Left lung (tissue), 14 donors: ENCODE measurements at places on chromosomes 2 and 18. TPM values are rescaled to one million over a fixed set of nuclear protein-coding genes. Genes with fewer than 3 reads are reported as not detected.

EMILIN1 gene
- total RNA-seq, result 161 TPM

GRCh38 chr2:238160206-238161129 lies 1.7 kb downstream of the ERFE start:
- no peak overlapping the region for H3K27ac ChIP-seq
- no peaks in the 10 kb centered on the region for H3K36me3 ChIP-seq
- no peak for DNase-seq
- no peak overlapping the region for H3K4me3 ChIP-seq
- H3K27me3 ChIP-seq, result peaks cover 32% of the 10 kb centered on the region

- no peak overlapping the region for H3K4me3 ChIP-seq
- no peaks in the 10 kb centered on the region for H3K36me3 ChIP-seq
- no peak for DNase-seq
- H3K27ac ChIP-seq, result no peak overlapping the region
- no peaks in the 10 kb centered on the region for H3K27me3 ChIP-seq
Measured at GRCh38 chr2:160460333-160460731, 33.3 kb downstream of the RBMS1 start.

DNA sequence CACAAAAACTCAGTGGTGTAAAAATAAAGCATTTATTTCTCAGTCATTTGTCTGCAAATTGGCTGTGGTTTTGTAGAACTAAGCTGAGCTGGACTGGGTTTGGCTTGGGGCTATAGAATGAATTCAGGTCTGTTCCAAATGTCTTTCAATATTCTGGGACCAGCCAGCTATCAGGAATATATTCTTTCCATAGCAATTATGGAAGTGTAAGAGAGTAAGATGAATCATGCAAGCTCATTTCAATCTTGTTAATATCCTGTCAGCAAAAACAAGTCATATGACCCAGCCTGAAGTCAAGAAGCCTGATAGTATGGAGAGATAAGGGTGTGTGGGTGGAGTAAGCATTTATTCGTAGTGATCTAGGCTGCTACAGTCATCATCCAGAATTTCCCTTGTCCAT lies 481.0 kb upstream of the CDH2 start:
- DNase-seq, result no peak
- no peak overlapping the region for H3K27ac ChIP-seq
- H3K36me3 ChIP-seq, result no peaks in the 10 kb centered on the region
- no peaks in the 10 kb centered on the region for H3K4me1 ChIP-seq
- no peak overlapping the region for H3K4me3 ChIP-seq

- no peaks in the 10 kb centered on the region for H3K36me3 ChIP-seq
- no peak overlapping the region for H3K27ac ChIP-seq
Measured at GRCh38 chr2:191218292-191218898, 26.8 kb upstream of the MYO1B start.

- H3K36me3 ChIP-seq, result peaks cover 33% of the 10 kb centered on the region
- DNase-seq, result no peak
- peak overlapping the region; percentile 62 for H3K4me3 ChIP-seq
- peaks cover 2% of the 10 kb centered on the region for H3K4me1 ChIP-seq
- peak overlapping the region; percentile 99 for H3K27ac ChIP-seq
Measured at GRCh38 chr2:27212626-27213471, 781 bp upstream of the SLC5A6 start.
